ENCODE measurements at places on chromosomes 12 and 14.
A peak's percentile ranks its signal among the peaks of the same experiment; 100 is the strongest.

- DNase-seq, result no peak
Observed at GRCh38 chr12:20421421-20421820, 53.1 kb downstream of the PDE3A start.

GRCh38 chr12:123428591-123428990 lies 7.9 kb downstream of the RILPL2 start:
- DNase-seq, result no peak

GRCh38 chr12:85277191-85277590 lies 2.8 kb upstream of the ALX1 start:
- no peak for DNase-seq

DNA sequence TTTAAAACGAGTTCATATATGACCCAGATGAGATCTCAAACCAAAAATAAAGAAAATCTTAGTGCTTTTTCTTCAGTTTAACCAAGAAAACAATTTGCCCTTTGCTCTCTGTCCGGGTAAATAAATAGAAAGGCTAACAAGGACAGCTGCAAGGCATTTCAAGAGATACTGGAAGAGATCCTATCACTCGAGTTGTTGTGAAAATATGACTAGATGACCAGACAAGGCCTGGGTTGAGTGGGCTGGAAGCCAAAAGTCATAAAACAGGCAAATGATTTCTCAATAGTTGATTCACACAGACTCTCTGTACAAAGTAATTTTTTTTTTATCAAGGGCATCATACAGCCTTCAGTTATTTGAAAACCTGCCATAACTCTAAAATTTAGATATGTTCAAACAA lies 55.9 kb upstream of the AVPR1A start:
- DNase-seq, result peak; percentile 13

DNA sequence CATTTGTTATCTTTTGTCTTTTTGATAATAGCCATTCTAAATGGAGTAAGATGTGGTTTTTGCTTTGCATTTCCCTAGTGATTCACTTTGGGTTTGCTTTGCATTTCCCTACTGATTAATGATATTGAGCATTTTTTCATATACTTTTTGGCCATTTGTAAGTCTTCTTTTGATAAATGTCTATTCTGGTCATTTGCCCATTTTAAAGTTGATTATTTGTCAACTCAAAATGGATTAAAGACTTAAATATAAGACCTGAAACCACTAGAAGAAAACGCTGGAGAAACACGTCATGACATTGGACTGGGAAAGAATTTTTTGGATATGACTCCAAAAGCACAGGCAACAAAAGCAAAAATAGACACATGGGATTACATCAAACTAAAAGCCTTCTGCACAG lies 148.0 kb downstream of the APAF1 start:
- no peak for DNase-seq

- peak; percentile 97 for DNase-seq
Observed at GRCh38 chr12:3299929-3300832, 190.8 kb upstream of the PRMT8 start.

DNA sequence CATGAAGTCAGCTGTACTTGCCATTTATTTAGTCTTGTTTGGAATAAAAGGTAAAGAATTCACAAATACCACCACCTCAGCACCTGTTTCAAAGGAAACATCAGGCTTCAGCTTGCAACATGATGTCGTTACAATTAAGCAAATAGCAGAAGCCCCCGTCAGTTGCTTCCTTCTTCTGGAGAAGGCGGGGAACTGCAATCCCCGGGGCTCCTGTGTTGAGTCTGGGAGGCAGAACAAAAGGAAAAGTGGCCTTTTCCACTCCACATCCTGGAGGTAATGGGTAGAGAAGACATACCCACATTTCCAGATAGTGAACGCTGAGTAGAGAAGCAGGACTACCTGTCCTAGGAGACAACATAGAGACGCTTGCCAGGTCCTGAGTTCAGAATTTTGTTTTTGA lies 92.8 kb downstream of the DNAH10 start:
- DNase-seq, result no peak

DNA sequence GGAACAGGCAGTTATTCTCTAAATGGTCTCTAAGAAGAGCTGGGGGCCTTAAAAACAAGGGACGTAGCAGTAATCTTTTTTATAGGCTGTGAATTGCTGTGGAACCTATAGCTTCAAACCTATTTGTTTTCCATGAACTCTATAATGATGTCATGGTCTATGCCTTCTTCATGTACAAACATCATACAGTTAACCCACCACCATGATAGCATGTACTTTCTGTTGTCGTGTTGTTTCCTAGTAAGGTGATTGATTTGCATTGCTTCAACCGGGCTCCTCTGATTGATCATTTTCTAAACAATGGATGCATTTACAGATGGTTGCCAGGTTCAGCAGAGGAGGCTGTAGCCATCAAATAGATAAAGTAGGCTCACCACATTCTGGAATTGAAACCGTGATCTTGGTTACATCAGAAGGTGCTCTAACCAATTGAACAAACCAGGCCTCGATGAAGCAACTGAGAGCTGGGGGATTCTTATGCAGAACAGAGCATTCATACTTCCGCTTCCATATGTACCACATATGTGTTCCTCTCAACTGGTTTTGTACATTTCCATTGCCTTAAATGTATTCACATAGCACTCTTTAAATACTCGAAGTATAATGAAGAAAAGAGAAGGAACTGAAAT lies 25.6 kb upstream of the PCNX1 start:
- no peak for DNase-seq

DNA sequence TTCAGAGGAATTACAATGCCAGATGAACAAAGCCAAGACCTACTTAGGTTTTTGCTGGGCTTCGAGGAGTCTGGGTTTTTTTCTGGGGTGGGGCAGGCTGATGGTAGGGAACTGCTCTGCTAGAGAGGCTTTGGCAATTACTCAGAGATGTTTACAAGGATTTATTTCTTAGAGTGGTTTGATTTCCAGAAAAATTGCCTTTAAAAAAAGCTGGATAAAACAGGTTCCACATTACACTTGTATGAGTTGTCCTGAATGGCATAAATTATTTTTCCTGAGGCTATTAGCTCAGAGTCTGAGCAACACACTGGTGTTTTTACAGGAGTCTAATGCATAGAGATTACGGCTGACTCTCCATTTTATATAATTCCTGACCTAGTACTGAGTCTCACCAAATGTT lies 118.5 kb upstream of the FRMD6 start:
- peak; percentile 70 for DNase-seq

DNA sequence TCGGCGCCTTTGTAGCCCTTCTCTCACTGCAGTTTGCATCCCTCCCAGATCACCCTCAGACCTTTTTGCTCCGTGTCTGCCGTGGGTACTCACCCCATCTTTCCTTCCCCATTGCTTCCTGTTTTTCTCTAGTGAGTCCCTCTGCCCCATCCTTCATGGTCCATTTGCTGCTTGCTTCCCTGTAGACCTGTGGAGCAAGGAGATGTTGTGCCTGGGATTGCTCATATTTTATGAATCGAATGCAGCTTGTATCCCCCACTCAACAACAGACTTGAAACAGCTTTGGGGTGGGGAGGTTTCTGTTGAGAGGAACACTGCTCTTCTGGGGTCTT lies 661 bp downstream of the DENR start:
- no peak for DNase-seq

DNA sequence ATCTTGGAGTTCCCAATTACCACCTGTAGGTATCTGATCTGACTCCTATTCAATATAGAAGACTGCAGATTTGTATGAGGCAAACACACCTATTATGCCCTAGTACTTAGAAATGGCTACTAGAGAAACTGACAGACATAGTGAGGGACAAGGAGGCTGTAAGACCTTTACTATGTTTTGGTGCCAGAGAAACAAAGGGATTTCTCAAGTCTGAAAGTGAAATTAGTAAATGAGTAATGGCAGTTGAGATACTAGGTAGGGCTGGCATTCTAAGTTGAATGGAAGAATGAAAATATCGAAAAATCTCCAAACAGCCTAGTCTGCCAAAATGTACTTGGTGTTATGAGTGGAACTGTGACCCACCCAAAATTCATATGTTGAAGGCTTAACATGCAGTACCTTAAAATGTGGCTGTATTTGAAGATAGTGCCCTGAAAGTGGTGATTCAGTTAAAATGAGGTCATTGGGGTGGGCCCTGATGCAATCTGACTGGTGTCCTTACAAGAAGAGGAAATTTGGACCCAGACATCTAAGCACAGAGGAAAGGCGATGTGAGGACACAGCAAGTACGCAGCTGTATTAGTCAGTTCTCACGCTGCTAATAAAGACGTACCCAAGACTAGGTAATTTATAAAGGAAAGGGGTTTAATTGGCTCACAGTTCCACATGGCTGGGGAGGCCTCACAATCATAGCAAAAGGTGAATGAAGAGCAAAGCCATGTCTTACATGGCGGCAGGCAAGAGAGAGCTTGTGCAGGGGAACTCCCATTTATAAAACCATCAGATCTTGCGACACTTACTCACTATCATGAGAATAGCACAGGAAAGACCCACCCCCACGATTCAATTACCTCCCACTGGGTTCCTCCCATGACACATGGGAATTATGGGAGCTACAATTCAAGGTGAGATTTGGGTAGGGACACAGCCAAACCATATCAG lies 127.0 kb downstream of the APAF1 start:
- no peak for DNase-seq

GRCh38 chr14:101813833-101814232 lies 52.3 kb downstream of the PPP2R5C start:
- no peak for DNase-seq

Data from HS-5 (cell line).